ENCODE measurements at places on chromosomes 7 and 10.

DNA sequence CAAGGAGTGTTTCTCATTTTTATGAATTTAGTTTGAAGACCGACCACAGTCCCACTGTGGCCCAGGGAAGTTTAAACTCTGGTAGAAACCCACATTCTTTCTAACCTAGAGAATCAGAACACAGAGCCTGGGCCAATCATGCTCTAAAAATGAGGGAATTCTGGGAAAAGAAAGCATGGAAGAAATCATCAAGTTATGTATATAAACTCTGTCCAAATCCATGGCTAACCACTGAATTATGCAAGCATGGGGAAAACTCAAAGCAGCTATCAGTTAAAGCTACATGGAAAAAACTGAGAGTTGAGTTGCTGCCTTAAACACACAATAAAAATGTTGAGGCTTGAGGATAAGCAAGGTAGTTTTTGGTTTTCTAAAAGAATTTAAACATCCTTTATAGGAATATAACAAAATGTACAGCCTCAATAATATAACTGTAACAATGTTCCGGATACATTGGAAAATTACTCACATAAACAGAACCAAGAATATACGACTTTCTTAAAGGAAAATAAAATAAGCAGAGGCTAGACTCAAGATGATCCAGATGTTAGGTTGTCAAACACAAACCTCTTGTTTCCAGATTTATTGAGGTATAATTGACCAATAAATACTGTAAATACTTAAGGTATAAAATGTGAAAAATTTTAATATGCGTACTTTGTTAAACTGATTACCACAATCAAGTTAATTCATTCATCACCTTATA lies 311.2 kb upstream of the GNAI1 start:
- no peak for DNase-seq

GRCh38 chr10:130958003-130958402 lies 353.5 kb downstream of the TCERG1L start:
- no peak for DNase-seq

- no peak for DNase-seq
Measured at GRCh38 chr7:4026941-4027486, 655.1 kb upstream of the FOXK1 start.

DNA sequence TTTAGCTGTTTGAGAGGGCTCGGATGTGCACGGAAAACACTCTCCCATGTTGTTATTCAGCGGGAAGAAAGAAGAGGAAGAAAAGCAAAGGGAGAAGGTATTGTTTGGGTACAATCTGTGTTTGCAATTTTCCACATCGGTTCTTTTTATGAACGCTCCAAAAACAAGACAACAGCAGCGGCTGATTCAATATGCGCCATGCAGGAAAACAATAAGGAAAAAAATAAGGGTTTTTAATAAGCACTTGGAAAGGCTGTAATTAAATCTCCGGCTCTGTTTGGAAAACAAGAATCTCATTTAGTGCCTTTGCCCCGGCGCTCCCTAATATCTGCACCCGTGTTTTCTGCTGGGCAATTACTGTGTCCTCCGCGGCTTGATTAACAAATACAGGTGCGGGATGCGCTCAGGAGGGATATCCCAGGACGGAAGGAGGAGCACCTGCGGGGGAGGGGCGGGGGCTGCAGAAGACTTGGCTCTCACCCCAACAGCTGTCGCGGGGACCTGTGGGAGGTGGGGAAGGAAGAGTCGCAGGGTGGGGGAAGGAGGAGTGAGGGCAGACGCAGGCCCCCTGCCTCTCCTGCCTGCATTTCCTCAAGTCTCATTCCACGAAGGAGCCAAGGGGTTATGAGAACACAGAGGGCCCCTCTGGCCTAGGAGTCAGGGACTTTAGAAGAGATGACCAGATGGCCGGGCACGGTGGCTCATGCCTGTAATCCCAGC lies 181.5 kb upstream of the PODXL start:
- DNase-seq = no peak

GRCh38 chr10:125144206-125144605 lies 16.2 kb downstream of the CTBP2 start:
- no peak for DNase-seq

- DNase-seq = no peak
Measured at GRCh38 chr7:29988424-29989256, 961 bp downstream of the SCRN1 start.

GRCh38 chr7:44078521-44078920 lies 3.8 kb downstream of the POLM start:
- DNase-seq = no peak

DNA sequence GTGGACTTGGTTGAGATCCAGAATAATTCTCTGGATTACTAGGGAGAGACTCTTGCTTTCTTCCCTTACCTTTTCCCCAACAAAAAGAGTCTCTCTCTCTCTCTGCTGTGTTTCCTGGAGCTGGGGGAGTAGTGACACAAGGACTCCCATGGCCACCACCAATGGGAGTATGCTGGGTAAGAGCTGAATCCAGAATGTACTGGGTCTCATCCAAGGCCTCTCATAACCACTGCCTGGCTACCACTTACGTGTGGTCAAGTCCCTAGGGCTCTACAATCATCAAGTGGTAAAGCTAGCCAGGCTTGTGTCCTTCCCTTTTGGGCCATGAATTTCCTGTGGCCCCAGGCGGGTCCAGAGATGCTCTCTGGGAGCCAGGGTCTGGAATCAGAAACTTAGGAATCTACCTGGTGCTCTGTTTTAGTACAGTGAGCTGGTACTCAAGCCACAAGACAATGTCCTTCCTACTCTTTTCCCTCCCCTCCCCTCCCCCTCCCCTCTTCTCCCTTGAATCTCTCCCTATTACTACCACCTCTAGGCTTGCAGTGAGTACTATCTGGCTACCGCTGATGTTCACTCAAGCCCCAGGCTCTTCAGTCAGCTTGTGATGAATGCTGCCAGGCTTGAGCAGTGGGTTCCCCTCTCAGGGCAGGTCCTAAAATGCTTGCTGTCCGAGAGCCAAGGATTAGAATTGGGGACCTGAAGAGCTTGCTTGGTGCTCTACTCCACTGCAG lies 196.6 kb downstream of the BBS9 start:
- DNase-seq = no peak

- no peak for DNase-seq
Measured at GRCh38 chr10:50990568-50991455, 83.5 kb upstream of the PRKG1 start.

- no peak for DNase-seq
Measured at GRCh38 chr7:103660455-103661371, 214.7 kb upstream of the SLC26A5 start.

DNA sequence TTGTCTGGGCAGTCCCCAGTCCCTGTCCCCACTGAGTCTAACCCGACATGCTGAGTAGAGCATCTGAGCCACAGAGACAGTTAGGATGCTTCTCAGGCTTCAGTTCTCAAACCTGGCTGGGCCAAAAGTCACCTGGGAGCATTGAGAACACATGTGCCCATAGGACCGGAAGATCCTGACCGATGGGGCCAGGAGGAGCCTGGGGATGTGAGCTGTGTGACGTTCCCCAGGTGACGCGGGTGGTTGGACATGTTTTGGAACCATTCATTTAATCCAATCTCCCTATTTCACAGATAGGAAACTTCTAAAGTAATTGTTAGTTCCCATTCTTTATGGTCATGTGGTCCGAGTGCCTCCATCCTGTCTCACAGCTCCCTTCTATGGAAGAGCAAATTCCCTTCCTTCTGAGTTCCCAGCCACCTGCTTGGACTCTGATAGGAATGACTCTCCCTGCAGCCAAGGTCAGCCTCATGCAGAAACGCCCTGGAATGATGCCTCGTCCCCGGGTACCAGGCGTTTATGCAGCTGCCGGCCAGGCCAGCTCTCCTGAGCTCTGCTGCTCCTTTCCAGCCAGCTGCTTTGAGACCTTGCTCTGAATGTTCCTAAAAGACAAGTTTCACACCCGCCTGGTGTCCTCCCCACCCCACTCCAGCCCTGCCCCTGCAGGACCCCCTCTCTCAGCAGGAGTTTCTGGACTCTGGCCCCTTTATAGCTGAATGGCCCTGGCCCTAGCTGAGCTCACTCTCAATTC lies 166.5 kb upstream of the RHEB start:
- DNase-seq = no peak

DNA sequence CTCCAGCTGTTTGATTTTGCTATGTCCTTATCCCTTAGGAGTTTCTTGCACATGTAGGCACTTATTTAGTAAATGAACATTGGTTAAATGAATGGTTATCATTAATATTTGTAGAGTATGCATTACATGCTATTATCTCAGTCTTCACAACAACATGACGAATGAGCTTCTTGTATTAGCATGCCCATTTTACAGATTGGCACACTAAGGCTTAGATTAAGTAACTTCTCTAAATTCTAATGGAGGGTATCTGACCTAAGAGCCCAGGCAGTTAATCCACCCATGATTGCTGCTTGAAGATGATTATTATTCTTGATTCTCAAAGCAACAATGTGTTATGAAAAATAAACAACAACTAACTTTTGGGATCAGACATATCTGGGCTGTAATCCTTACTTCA lies 32.7 kb downstream of the SP8 start:
- DNase-seq = no peak

DNA sequence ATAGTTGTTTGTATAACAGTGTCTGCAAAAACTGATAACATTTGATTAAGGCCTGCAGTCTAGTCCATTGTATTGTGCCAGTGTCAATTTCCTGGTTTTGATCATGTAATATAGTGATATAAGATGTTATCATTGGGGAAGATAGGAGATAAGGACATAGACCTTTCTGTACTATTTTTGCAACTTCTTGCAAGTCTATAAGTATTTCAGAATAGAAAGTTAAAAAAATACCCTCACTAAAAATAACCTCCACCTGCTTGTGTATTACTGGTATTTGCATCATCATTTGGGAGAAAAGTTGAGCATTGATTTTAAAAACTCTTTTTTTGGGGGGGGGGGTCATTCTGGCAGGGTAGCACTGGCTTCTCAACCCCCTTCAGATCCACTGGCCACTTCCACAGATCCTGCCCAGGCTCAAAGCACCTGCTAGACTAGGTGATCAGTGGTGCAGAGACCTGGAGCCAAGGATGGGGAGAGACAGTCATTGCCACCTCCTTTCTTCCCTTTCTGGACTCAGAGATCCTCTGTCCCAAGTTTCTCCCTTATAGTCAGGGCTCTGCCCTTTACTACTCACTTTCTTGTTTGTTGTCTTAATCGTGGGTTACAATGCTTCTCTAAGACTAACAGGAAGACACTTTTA lies 103.0 kb downstream of the RBM20 start:
- no peak for DNase-seq

DNA sequence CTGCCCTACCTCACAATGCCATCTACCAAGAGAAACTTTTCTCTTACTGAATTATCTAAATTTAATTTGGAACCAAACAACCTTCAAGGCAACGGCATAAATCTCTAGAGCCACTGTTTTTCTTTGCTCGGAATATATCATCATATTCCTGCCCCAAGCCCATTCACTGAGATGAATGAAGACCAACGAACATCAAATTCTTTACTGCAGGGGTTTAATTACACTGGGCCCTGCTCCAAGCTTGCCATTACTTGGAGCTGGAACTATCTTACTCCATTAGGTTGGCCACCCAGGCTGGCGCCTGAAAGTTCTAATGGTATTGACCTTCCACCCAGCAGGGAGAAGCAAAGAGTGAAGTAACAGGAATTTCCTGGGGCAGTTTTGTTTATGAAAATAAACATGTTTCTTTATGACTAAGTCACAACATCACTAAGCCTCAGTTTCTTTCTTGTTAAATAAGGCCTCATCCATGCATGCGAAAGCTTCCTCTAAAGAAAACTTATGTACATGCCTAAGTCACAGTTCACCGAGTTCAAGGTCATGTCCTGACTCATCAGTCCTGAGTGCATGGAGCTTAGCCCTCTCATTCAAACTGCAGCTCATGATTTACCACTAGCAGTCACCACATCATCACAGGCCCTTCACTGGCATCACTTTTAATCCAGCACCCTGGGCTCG lies 42.1 kb upstream of the ANAPC16 start:
- no peak for DNase-seq

DNA sequence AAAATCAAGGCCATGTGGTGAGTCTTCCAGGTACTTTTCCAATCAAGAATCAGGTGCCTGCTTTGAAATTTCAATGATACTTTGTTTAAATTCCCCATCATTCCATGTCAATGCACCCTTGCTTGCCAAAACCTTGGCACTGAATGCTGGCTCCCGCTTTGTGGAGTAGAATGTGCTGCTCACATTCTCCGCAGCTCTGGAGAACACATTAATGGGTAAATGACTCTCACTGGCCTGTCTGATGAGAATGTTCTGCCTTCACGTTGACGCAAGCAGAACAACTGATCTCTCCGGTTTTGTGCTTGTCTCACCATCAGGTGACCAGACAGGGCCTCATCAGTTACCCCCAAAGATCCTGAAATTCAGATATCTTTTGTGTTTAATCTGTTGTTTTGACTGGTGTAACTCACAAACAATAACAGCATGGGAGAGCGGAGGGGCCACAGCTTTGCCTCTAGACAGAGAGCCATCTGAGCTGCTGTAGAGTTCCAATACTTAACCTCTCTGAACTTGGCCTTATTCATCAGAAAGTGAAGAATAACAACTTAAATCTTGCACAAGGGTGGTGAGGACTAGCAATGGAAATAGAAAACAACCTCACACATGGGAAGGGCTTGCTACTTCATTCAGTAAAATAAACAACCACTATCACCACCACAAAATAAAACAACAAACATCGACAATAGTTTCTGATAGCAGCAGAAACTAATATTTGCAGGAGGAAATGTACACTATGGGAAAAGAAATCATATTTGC lies 276.9 kb upstream of the IGFBP3 start:
- no peak for DNase-seq

GRCh38 chr10:63434866-63435854 lies 30.6 kb downstream of the JMJD1C start:
- DNase-seq = no peak

- no peak for DNase-seq
Measured at GRCh38 chr10:121774813-121775212, 153.0 kb downstream of the ATE1 start.

DNA sequence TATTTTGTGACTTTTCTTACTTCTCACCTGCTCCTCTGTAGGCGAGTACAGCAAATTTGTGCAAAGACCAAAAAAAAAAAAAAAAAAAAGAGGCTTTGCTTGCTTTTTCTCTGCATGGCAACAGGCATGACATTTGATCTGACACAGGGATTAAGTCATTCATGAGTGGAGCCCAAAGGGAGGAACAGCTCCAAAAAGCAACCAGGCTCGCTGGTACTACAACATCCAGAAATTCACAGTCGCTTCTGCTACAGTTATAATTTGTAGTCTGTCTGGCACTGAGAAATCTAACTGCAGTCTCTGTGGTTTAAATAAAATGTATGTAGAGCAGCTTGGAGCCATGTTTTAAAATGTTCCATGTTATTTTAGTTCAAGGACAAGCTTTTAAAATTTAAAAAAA lies 31.7 kb downstream of the MKX start:
- no peak for DNase-seq
